ENCODE measurements at places on chromosomes 7 and 10.

GRCh38 chr10:117543225-117544003, 868 bp downstream of the EMX2 start:
- DNase-seq, result no peak

GRCh38 chr7:150425670-150426069, 24.8 kb upstream of the GIMAP8 start:
- no peak for DNase-seq

DNA sequence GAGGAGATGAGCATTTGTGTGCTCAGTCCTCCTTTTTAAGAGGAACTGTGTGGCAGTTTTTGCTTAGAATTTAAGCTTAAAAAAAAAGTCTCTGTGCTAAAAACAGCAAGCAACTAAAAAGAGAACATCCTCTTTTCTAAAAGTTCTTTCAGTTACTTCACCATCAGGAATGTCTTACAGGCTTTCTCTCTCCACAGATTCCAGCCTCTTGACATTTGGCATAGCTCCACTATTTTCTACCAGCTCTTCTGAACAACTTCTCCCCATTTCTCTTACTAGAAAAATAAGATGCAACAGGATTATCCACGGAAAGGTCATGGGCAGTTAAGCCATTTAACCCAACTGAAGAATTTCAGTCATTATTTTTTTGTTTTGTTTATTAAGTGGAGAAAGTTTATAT, 13.2 kb downstream of the PCLO start:
- DNase-seq, result no peak

GRCh38 chr10:132115732-132116131, 50.0 kb downstream of the JAKMIP3 start:
- DNase-seq, result no peak

GRCh38 chr7:91717681-91718470, 162.6 kb downstream of the MTERF1 start:
- no peak for DNase-seq

- DNase-seq, result no peak
Observed at GRCh38 chr10:63093227-63093626, 39.9 kb upstream of the NRBF2 start.

DNA sequence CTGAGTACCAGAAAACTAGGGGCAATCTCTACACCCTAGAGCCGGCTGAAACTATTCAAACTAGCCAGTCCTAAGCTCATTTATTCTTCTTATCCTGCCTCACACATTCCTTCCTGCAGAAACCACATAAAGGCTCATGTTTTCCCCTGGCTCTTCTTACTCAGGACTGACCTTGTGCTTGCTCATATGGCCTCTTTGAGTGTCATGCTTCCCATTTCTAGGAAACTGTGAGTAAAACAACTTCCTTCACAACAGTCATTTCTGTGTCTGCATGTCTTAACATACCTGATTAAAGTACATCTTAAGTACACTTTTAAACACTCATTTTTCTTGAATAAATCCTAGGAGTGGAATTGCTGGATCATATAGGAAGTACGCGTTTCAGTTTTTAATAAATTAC, 52.3 kb upstream of the KIAA1217 start:
- no peak for DNase-seq

DNA sequence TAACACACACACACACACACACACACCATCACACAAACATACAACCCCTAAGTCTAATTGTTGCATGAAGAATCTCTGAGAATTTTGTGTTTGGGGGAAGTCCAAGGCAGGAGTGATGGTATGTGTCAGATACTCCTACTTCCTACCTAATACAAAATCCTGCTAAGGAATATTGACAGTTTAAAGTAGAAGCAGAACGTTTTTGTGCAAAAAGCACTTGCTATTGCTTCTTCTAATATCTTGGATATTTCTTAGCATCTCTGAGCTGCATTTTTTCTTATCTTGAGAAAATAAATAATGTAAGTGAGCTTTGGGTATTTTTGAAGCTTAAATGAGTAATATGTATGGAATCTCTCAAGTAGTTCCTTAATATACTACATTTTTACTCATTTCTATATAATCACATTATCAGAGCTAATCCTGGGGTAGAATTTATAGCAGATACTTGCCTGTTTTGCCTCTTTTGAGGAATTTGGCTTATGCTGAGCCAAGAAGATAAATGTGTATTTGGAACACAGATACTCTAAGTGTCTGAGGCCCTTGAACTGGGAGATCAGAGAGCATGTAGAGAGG, 212.3 kb downstream of the DKK1 start:
- DNase-seq, result no peak

DNA sequence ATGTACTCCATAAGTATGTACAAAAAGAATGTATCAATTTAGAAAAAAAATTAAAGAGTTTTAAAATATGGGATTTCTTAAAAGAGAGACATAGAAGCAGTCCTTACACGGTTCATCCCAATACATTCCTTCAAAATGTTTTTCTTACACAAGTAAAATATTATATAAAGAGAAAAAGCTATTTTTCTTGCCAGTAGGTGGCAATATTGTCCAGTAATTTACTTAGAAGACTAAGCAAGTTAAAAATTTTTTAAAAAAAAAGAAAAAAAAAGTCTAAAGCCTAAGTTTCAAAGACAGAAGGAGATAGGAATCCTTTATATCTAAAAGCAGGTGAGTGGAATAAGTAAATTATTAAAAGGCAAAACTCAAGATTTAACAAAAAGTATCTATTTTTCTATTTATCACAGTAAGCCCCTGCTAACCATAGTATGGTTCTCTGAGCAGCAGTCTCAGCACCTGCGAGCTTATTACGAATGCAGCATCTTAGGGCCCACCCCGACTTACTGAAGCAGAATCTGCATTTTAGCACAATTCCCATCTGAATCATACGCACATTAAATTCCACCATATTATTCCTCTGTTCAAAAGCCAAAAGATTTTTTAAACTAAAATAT, 240.6 kb downstream of the DGKI start:
- DNase-seq, result peak; percentile 45

DNA sequence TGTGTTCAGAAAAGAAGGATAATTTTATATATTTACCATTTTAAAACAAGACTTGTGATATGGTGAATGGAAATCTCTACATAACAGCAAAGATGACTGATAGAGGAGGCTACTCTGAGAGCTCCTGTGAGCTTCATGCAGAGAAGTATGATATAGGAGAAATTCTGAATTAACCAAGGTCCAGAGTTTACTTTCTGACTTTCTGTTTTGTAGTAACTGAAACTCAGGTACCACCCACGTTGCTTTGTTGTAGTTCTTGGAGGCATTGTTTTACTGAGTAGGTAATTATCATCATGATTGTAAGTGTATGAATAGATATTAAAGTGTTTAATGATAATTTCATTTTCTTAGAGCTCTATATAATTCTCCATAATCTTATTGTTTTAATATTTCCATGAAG, 18.0 kb upstream of the SFR1 start:
- no peak for DNase-seq

GRCh38 chr7:4919969-4920766, 36.7 kb upstream of the RADIL start:
- no peak for DNase-seq

DNA sequence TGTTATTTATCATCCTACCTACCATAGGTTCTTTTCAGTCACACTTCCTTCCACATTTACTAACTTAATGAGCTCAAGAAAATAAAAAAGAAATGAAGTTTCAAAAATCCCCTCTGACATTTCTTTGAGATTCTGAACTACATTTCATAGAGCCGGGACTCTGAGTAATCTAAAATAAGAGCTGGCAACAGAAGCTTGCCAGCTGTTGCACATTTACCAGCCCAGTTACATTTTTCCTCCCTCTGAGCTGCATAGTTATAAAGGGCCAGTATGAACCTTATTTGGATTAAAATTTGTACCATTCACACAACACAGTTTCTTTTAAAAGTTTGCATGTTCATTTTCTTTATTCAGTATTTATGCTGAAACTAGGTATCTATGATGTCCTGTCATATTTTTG, 119.5 kb upstream of the CAV2 start:
- no peak for DNase-seq

- DNase-seq, result no peak
Observed at GRCh38 chr7:11235491-11235890, 261.8 kb downstream of the PHF14 start.

DNA sequence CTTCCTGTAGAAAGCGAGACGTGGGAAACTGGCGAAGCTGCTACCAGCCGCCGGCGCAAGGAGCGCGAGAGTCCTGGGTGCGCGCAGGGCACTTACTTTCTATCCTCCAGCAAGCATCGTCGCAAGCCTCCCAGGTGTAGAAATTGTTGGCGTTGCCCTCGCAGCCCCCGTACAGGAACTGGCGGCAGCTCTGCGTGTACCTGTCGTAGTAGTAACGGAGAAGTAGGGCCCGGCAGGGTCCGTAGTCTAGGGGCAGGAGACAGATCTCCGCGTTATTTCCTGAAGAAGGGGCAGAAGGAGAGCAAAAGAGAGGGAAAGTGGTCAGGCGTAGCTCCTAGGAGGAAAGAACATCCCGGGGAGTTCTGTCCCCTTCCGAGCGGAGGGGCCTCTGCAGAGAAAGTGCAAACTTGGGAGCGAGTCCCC, 501 bp downstream of the TFPI2 start:
- DNase-seq, result no peak

DNA sequence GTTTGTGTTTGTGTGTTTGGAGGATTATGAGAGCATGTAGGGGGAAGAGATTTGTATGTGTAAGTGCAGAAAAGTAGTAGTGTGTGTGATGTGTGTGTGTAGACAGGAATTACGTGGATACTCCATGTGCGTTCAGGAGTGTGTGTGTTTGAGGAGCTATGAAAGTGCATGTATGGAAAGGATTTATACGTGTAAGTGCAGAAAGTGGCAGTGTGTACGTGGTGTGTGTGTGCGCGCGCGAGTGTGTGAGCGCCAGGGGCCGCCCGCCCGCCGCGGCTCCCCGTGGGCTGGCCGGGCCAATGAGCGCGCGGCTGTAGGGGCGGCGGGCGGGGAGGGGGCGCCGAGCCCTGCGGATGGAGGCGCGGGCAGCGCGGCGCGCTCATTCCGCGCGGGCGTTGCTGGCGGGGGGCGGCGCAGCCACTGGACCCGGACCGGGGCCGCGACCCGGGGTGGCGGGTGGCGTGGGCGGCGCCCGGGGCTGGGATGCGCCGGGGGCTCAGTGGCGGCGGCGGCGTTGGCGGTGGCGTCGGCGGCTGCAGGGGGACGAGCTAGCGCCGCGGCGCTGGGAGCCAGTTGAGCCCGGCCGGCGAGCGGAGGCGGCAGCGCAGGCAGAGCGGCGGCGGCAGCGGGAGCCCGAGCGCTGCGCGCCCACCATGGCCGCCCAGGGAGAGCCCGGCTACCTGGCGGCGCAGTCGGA, at the start of gene BICC1:
Gene BICC1 (plus strand): TSS at position 382 of the 697 bp plus-strand sequence. CDS start 272 bp downstream, at position 654.
- no peak for DNase-seq

DNA sequence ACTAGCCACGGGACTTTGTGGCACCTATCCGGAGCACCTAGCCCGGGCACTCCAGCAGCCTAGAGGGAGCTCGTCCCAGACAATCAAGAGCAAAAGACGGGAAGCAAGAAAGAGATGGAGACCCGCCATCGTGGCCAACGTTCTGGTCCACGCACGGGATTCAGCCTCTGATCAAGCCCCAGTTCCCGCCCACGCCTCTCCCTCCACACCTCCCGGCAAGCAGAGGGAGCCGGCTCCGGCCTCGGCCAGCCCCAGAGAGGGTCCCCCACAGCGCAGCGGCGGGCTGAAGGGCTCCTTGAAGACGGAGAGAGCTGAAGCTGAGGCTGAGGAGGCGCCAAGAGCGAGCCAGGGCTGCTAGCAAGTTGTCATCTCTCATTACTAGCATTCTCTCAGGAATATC, 992 bp upstream of the SLC39A12 start:
- no peak for DNase-seq

DNA sequence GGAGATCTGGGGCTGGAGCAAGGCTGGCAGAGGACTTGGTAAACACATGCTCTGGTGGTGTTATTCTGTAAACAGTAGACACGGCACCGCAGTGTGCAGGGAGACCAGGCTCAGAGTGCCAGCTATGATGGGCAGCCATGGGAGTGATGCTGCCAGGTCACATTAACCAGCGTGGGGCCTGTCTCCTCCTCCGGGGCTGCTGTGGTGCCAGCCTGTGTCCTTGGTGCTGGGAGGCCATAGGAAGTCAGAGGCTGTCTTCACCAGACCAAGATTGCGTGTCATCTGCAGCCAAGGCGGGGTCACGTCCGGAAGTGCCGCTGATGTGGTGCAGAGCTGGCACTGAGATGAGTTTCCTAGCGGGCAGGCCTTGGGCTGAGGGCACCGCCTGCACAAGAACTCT, 236.0 kb downstream of the GLRX3 start:
- no peak for DNase-seq

GRCh38 chr7:112086496-112087254, 119.5 kb downstream of the DOCK4 start:
- DNase-seq, result no peak

GRCh38 chr10:32317795-32318357, 29.1 kb downstream of the EPC1 start:
- DNase-seq, result no peak

GRCh38 chr10:27625452-27626211, 120.0 kb downstream of the MKX start:
- no peak for DNase-seq

- DNase-seq, result peak; percentile 4
Observed at GRCh38 chr10:125343118-125343925, 183.0 kb upstream of the CTBP2 start.

GRCh38 chr7:26526265-26526587, 234.6 kb downstream of the SNX10 start:
- no peak for DNase-seq

- no peak for DNase-seq
Observed at GRCh38 chr10:98460837-98461499, 14.2 kb upstream of the HPS1 start.

GRCh38 chr7:135235841-135236240, 2.2 kb downstream of the STRA8 start:
- no peak for DNase-seq

- no peak for DNase-seq
Observed at GRCh38 chr10:79445977-79446757, 743 bp upstream of the ZCCHC24 start.

DNA sequence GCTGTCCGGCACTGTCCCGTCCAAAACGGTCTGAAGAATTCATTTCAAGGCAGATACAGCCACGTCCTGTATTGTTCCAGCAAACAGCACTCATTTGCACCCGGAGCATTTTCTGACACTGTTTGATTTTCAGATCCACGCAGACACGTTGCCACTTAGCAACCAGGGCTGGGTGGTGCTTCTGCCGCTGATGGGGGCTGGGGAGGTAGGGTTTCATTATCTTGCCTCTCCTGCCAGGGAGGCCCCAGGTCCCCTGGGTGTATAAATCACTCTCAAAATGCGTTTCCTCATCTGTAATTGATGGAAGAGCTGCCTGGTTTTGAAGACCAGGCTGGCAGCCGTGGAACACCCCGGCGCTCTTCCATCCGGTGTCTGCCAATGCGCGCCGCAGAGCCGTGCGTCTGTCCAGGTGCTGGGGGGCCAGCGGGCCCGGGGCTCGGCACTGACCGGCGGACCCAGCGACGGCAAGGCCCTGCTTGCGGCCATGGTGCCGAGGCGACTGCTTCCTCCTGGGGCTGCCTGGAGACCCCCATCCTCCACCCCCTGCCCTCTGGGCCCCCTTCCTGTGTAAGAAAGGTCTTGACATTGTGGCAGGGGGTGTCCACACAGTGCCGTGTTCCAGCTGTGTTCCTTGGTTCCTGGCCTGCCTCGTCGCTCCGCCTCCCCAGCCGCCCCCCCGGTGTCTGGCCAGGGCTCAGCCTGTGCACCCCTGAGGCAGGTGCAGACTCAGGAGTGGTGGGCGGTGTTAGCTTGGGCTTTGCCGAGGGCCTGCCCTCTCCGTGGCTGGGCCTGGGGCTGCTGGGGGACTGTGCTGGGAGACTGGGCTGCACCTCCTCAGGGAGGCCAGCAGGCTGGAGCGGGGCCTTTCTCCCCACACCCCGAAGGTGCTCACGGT, 16.6 kb downstream of the ADGRA1 start:
- no peak for DNase-seq
